Astrocyte of the spinal cord (primary cell): ENCODE measurements at places on chromosomes 7 and 10.

- peak; percentile 71 for DNase-seq
These were observed 8.7 kb upstream of the GLRX3 start for GRCh38 chr10:130127364-130128061.

DNA sequence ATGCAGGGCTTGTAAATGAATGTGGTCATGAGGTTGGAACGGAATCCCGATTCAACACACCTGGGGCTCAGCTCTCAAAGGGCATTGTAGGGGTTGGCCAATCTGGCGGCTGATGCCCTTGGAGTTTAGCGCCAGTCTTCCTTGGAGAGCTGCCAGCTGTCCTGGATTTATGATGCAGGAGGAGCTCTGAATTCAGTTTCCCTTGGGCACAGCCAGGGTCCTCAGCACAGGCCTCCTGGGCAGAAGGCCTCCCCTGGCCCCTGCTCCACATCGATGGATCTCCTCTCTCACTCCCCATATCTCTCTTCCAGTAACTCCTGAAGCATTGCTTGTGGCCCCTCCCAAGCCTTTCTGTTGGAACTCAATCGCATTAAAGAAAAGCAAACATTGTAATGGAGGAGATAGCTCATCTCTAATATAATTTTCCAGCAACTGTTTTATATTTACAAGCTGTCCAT lies 985 bp upstream of the CYTH3 start:
- no peak for DNase-seq

- no peak for DNase-seq
These were observed 311.9 kb downstream of the GRM8 start for GRCh38 chr7:126940723-126941307.

GRCh38 chr7:16086743-16087142 lies 334.6 kb downstream of the CRPPA start:
- no peak for DNase-seq

DNA sequence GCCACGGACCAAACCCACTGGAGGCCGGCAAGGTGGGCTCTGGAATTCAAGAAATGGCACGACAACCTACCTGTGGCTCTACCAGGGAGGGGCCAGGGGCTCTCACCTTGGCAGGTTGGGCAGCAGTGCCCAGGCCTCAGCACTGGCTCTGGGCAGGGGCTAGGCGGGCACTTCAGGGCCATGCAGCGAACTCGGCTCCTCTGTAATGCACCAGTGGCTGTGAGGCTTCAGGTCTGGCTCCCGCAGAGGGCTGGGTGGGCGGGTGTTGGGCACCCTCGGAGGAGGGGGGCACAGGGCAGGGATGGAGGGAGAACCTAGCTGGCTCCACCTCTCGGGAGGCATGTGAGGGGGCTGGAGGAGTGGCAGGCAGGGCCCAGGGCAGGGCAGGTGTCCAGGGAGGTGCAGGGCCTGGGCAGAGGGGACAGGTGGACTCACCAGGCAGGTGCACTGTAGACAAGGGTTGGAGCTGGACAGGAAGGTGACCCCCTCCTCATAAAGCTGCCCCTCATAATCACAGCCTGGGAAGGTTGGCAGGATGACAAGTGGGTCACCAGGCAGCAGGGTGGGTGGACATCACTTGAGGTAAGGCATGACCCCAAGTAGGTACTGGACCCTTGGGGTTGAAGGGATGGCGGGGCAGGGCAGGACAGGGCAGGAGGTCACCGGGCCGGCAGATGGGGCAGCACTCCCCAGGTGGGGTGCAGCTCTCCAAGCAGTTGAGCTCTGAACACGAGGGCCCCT lies 6.7 kb downstream of the KCP start:
- no peak for DNase-seq

GRCh38 chr7:42794673-42795072 lies 117.2 kb downstream of the C7orf25 start:
- DNase-seq = no peak

- no peak for DNase-seq
These were observed 7.7 kb downstream of the DEPP1 start for GRCh38 chr10:44970812-44971395.
